HT-29 (cell line): ENCODE measurements at places on chromosomes 4 and X.
A peak's percentile ranks its signal among the peaks of the same experiment; 100 is the strongest.

GRCh38 chr4:140229881-140230280 lies 75.9 kb upstream of the MAML3 start:
- no peak for DNase-seq

- DNase-seq, result peak; percentile 93
Observed at GRCh38 chrX:15737959-15738902, at the start of gene CA5B. TSS of gene CA5B (plus strand) at chrX:15738270. CDS start at chrX:15750024, 11,754 bp downstream.

GRCh38 chr4:140052050-140052449 lies 101.9 kb downstream of the MAML3 start:
- DNase-seq, result peak; percentile 57

GRCh38 chr4:115154826-115155225 lies 41.4 kb upstream of the NDST4 start:
- peak; percentile 23 for DNase-seq

- DNase-seq, result no peak
Observed at GRCh38 chrX:26922278-26922677, 540.9 kb downstream of the PPP4R3C start.

GRCh38 chrX:76850851-76851250 lies 423.3 kb downstream of the MAGEE1 start:
- DNase-seq, result no peak

- DNase-seq, result no peak
Observed at GRCh38 chr4:183832776-183833450, 72.2 kb upstream of the STOX2 start.

GRCh38 chr4:7266525-7267292 lies 74.4 kb downstream of the SORCS2 start:
- DNase-seq, result no peak

DNA sequence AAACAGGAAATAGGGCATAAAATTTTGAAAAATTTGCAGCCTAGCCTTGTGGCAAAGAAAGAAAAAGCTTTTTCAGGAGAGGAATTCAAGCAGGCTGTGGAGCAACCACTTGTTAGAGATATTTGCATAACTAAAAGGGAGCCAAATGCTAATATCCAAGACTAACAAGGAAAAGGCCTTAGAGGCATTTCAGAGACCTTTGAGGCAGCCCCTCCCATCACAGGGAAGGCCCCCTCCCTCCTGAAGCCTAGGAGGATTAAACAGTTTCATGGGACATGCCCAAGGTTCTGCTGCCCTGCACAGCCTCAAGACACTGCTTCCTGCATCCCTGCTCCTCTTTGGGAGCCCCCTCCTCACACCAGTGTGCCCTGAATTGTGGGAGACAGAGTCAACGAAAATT lies 275.4 kb upstream of the SFRP2 start:
- DNase-seq, result no peak
